NCI-H526 (cell line): ENCODE measurements at places on chromosomes 5 and 9.

DNA sequence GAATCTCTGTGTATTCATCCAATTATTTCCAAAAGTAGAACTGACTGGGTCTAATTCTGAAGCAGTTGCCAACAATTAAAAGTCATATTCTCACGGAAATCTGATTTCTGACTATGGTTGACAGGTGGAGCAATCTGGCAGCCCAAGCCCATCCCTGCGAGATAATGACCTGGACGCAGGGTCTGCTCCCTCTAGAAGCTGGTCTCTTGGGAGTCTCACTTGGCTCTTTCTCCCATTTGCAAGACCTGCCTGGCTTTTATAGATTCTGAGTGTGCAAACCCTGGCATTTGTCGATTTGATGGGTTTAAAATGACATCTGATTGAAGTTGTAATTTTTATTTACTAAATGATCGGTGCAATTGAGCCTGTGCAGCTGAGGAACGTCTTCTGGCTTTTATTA, 49.4 kb upstream of the NEURL1B start:
- DNase-seq, result no peak

- DNase-seq, result no peak
Observed at GRCh38 chr9:27118916-27119315, 9.9 kb downstream of the TEK start.

GRCh38 chr5:140143521-140144258, 18.0 kb downstream of the IGIP start:
- no peak for DNase-seq

GRCh38 chr5:435961-436640, 6.9 kb upstream of the EXOC3 start:
- no peak for DNase-seq

DNA sequence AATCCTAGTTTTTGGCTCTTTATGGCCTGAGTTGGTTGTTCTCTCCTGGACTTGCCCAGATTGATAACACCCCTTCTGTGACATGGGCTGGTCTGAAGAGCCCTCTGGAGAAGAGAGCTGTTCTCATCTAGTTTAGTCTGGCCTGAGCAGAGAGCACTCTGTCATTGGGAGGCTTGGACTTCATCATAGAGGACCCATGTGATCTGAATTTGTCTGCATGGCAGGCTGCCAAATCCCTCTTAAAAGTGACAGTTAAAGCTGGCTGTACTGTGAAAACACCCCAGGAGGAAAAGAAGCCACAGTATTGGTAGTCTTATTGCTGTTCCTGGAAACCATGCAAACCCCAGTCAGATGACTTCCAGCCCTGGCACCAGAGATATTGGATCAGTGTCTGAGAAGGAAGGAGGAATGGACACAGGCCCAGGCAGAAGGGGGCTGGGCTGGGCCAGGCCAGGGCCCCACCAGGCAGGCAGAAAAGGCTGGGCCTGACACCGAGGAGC, 3.7 kb upstream of the WDR31 start:
- no peak for DNase-seq

DNA sequence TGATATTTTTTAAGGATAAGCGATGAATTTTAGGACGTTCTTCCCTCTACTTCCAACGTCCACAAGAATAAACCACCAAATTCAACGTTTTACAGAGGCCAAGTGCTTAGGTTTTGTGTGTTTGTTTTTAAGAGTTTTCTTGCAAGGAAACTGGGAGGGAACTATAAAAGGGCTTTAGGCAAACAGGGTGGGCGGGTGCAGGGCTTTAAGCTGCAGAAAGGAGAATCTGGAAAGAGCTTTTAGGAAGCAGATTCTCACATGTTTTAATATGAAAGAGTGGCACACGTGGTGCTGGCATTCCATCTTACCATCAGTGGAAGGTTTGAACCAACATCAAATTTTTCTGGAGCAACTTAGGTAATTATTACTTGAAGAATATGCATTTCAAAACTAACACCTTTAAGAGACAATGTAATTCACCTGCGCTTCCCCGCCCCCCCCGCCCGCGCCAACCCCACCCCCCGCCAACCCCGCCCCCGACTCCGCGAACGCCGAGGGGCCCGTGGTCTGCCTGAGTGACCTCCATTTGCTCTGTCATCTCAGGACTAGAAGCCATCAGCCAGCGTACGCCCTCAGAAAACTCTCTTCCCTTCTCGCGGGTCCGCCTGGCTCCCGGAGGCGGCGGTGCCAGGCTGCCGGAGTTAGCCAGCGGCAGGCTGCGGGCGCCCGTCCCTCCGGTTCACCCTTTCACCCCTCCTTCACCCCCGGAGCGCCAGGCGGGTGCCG, 911 bp upstream of the PIK3R1 start:
- DNase-seq, result no peak

DNA sequence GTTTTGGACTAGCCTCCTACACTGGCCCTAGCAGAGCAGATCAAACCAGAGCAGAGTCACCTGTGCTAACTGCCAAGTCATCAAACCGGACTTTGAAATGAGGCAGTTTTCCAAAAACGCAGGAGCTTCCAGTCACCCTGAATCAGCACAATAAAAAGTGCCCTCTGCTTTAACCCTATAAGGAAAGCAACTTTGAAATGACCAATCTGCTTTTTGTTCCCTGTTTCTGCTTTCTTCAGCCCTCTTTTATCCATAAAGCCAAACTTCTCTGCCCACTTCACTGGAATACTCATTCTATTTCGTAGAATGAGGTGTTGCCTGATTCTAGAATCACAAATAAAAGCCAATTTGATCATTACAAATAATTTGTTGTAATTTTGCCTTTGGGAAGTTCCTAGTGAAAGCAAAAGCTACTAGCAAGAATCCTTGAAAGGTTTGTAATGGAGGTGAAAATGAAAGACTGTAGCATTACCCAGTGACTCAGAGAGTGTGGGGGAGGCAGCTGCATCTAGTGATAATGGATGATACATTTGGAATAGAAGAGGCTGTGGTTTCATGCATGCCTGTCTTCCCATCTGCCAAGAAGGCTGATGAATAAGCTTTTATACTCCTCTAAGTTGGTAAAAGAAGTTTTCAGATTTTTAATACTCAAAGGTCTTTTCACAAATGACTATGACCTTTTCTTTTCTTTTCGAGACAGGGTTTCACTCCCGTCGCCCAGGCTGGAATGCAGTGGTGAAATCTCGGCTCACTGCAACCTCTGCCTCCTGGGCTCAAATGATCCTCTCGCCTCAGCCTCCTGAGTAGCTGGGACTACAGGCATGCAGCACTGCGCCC, 14.9 kb downstream of the SPAAR start:
- DNase-seq, result no peak

GRCh38 chr9:136629001-136629878, 33.5 kb upstream of the EGFL7 start:
- DNase-seq, result no peak

DNA sequence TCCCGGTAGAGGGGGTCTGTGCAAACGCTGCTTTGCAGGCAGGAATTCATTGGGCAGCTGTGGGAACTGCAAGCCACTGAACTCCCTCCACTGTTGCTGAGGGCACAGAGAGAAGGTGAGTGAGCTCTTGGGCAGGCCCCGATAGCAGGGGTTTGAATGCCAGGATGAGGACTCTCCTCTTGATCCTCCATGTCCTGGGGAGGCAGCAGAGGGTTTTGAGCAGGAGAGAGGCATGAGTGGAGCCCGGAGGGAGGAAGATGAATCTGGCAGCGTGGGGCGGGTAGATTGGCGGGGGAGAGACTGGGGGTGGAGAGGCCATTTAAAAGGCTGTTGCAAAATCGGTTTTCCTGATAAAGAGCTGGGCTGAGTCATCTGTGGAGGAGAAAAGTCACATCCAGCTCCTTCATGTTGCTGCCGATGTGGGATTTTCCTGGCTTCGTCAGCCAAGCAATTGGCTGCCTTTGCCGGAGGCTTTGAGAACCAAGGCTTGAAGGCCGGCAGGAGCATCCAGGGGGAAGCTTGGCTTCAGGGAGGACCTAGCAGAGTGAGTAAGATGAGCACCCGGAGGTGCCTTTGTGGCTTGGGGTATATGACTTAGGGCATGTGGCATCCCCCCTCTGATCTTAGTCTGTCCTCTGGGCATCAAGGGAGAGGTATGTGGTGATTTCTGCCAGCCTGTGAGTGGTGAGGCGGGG, at the start of gene SYNPO:
Gene SYNPO (plus strand): TSS at position 350 of the 695 bp plus-strand sequence. CDS start 7,616 bp downstream, outside the sequence.
- no peak for DNase-seq

DNA sequence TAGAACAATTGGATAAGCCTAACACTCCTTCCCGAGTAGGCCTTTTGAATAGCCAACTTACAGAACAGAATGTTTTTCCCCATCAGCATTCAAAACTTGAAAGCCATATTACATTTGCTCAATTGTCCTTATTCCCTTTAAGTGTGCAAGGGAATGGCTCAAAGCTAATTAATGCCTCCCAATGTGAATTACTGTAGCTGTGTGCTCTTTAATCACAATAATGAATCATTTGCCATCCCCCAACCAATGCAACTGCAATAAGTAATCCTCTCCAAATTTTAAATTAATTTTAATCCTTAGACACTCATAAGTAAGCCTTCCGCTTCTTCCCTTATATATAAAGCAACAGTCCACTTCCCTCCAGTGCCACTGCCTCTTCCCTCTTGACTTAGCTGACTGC, 115.9 kb downstream of the DROSHA start:
- no peak for DNase-seq

GRCh38 chr5:50853151-50853550, 186.7 kb downstream of the PARP8 start:
- DNase-seq, result no peak

DNA sequence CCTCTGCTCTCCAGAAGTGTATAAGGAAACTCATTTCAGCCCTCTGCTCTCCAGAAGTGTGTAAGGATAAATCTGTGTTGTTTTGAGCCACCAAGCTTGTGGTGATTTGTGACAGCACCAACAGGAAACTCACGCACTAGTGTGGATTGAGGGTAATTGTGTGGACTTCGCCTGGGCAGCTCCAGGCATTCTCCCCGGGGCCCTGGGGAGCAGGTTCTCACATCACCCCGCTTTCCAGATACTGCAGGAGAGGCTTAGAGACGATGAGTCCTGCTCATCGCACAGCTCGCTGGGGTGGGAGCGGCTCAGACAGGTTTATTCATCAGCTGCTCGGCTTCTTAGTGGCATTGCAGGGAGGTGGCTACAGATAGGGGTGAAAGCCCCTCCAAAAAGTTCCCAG, 38.4 kb upstream of the RNF130 start:
- DNase-seq, result no peak

- DNase-seq, result no peak
Observed at GRCh38 chr9:121782514-121783110, 131.2 kb downstream of the DAB2IP start.
